Kidney (tissue), 22 donors: ENCODE measurements at places on chromosomes 5 and 9. TPM values are rescaled to one million over a fixed set of nuclear protein-coding genes. Genes with fewer than 3 reads are reported as not detected.

- peak; percentile 58 for DNase-seq
Measured at GRCh38 chr5:1524799-1525623, 1.3 kb upstream of the LPCAT1 start.

The ANKRD34B gene
- total RNA-seq = 1.5 TPM

The SLC34A1 gene
- total RNA-seq = 0.91 TPM

DNA sequence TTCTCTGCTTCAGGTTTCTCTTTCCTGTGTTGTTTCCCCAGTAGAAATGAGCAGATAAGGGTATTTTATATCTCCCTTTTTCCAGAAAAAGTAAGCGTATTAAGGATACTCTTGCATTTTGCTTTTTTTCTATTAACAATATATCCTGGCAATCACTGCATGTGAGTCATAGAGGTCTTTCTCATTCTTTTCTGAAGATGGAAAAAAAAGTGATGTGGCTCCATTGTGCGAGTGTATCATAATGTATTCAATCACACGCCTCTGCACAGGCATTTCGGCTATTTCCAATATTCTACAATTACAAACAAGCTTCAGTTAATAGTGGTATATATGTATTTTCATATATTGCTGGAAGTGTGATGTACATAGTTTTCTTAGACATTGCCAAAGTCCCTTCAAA is 155.9 kb downstream of the MED27 start:
- no peak for DNase-seq

DNA sequence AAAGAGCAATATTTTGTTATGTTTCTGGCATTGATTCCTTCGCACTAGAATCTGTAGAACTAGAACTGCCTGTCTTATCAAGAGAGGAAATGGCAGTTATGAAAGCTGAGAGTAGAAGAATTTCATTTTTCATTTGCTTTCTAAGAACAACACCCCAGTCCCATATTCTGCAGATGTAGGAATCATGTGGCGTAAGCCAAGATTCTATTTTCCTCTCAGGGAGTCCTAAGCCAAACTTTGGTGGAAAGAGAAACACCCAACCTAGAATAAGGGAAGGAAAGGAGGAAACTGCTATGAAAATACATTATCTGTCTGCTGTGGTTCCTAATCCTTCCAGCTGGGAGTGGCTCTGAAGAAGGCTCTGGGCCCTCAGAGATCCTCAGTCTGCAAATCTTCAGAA is 1176.9 kb upstream of the C9orf72 start:
- no peak for DNase-seq

DNA sequence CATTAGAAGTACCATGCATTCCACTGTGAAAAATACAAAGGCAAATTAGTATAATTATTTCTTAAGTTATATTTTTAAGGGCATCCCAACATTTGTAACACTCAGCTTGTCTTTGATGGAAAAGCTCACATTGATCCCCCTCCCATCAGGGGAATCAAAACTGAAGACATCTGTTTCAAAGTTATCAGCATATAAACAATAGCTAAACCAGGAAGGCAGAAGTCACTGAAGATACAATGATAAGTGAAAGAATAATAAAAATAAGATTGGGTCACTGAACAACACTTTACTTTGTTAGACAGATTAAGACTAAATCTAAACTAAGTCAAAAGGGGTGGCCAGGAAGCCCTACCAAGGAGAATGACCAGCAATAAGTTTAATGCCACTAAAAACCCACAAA is 801.9 kb upstream of the ACO1 start:
- DNase-seq = no peak

- DNase-seq = peak; percentile 95
Measured at GRCh38 chr9:35258660-35259474, 97.1 kb downstream of the UNC13B start.

GRCh38 chr9:114263853-114264510 is 58.9 kb upstream of the ORM1 start:
- DNase-seq = peak; percentile 46

The BNC2 gene
- 37.9 TPM for total RNA-seq

DNA sequence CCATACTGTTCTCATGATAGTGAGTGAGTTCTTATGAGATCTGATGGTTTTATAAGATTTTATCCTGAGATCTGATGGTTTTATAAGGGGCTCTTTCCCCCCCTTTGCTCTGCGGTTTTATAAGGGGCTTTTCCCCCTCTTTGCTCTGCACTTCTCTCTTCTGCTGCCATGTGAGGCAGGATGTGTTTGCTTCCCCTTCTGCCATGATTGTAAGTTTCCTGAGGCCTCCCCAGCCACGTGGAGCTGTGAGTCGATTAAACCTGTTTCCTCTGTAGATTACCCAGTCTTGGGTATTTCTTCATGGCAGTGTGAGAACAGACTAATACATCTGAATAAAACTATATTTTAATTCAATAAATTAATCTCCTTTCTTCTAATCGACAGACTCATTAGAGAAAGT is 64.9 kb upstream of the ZSWIM6 start:
- DNase-seq = no peak

The SPOCK1 gene
- 15.7 TPM for total RNA-seq

- DNase-seq = no peak
Measured at GRCh38 chr9:35909687-35910612, 660 bp downstream of the SPAAR start.

GRCh38 chr5:180353980-180354452 is 880 bp upstream of the GFPT2 start:
- DNase-seq = no peak

DNA sequence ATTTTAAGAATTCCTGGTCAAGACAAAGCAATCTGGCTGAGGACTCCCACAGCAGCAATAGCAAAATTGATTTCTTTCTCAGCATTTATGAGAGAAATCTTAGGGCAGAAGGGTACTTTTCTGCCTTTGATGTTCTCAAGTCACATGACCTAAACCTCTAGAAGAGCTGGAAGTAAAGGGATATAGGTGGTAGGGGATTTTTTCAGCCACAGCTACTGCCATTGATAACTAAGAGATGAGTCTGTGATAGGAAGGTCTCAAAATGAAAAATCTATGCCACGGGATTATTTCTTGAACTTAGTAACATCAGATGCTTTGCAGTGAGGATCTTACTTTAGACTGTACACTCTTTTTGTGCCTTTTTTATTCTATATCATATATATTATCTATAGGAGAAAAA is 35.6 kb downstream of the IL6ST start:
- no peak for DNase-seq

GRCh38 chr9:127123064-127123890 is 842 bp upstream of the ANGPTL2 start:
- no peak for DNase-seq

DNA sequence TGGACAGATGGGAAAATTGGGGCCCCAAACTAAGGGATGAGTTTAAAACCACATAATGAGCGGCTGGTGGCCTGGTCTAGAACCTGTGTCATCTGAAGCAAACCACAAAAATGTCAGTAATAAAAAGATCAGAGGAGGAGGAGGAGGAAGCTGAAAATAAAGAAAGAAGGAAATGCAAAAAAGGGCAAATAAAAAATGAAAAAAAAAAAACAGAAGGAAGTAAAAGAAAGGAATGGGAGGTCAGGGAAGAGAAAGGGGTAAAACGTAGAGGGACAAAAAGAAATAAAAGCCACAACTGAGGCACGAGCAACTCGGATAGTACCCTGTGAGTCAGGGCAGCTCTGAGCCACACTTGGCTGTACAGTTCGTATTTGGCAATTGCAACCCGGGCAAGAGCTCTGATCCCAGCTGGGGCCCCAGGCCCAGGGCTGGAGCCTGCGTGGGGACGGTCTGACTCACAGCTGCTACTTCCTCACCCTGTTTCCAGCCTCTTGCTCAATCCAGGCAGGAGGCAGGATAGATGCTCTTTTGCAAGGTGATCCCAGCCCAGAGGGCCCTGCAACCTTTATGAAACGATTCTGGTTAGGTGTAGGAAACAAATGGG is 137.9 kb upstream of the TRIM32 start:
- no peak for DNase-seq

- DNase-seq = no peak
Measured at GRCh38 chr5:117892360-117892759, 1096.0 kb downstream of the DTWD2 start.

The ARHGEF39 gene
- total RNA-seq = 0.72 TPM

GRCh38 chr5:90153031-90153430 is 256.5 kb downstream of the CETN3 start:
- DNase-seq = no peak

DNA sequence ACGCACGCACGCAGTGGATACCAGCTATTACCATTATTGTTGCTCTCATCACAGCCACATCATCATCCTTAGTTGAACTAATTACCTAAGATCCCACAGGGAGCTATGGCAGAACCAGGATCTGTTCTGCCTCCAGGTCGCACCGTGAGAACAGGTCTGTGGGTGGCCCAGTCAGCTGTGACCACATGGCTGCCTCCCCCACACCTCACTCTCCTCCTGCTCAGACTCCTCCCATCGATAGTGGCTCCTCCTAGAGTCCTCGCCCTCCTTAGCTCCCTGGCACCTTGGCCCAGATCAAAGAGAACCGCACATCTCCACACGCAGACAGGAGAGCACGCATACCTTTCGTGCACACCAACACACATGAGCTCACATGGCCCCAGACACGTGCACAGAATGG is 32.4 kb upstream of the RPL26L1 start:
- peak; percentile 90 for DNase-seq

GRCh38 chr5:90558344-90559192 is at the start of gene ADGRV1:
Gene ADGRV1 (plus strand): TSS chr5:90558797. CDS start chr5:90558896, 99 bp downstream.
- peak; percentile 92 for DNase-seq

DNA sequence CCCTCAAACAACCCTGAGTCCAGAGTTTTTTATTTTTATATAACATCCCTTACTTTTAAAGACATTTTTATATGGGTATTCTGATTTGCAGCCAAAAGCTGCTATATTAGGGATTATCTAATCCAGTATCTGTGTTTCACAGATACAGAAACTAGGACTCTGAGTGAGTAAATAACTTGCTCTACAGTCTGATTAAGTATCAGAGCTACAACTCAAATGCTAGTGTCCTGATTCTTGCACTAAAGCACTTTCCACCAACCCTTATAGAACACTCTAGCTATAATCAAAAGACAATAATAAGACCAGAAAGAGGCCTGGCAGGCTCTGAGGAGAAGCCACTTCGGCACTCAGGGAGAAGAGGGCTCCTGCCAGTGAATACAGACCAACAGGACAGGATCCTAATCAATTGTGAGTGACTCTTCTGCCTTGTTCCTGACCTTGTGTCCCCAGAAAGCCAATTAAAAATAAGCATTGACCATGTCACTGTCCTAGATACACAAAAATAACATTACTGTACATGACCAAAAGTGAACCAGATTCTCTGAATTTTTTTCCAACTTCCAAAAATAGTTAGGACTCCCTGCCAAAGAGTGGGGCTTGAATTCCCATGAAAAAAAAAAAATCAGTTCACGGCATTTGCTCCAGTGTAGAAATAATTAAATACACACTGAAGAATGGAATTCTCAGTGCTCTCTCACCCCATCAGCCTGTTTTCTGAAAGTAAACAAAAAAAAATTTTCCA is 63.6 kb upstream of the MAP3K1 start:
- DNase-seq = no peak

DNA sequence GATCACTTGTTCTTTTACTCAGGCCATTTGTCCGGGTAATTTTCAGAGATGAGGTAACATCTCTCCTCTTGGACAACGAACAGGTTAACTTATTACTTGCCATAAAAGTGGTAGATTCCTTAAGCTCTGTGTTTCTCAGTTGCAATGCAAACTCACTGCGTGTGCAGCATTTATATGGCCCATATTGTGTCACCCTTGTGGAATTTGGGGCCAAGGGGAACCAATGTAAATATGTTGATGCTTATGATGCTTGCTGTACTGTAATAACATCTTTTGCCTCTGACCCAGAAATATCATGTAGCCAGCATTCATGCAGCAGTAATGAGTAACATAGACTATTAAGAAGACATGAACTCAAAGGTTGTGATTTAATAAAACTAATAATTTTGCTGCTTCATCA is 175.8 kb downstream of the ADAMTS6 start:
- no peak for DNase-seq

The C9orf50 gene
- total RNA-seq = 1.1 TPM

The ARL14EPL gene
- total RNA-seq = not detected

The LURAP1L gene
- total RNA-seq = 11.1 TPM

- DNase-seq = no peak
Measured at GRCh38 chr5:58810086-58810485, 227.2 kb downstream of the RAB3C start.

The WNK2 gene
- total RNA-seq = 4.8 TPM

DNA sequence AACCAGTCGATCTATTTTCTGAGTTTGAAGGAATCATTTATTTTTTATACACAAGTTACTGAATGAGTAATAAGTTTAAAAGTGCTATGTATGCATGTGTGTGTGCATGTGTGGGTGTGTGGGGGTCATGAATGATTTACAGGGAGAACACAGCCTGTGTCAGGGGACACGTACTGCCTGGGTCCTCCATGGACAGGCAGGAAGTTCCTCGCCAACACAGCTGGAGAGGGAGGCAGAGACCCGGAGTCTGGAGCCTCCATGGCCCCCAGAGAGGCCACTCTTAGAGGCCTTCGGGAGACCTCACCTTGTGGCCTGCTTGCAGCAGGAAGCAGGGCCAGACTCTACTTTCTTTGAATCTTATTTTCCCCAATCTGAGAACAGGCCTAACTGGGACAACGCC is 144.7 kb downstream of the GABBR2 start:
- no peak for DNase-seq

DNA sequence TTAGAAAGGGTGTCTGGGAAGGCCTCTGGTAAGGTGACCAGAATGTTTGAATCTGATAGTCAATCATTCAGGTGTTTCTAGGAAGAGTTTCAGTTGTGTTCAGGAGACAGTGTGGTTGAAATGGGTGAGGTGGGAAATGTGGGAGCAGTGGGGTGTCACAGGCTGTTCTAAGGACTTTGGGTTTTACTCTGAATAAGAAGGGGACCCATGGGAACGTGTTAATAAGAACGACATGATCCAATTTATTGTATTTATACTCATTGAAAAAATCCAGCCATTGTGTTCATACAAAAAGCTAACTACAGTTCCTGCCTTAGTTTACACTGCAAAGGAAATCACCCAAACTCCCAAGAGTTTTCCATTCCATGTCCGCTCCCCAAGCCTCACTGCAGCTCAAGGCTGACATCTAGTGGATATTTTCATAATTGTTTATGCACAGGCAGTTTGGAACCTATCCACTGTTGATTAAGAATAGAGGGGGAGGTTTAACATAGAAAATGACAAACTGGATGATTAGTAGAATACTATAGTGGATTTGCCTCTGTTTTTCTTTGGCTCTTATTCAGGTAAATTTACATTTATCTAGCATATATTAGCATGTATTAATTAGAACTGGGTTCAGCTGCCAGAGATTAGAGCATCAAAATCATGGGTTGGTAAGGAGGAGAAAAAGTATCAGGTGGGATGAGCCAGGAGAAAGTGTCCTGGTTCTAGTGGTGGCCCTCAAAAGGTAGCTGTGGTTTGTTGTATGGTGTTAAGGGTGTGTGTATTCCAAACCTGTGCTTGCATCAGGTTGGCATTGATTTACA is 17.7 kb downstream of the CAVIN4 start:
- no peak for DNase-seq

DNA sequence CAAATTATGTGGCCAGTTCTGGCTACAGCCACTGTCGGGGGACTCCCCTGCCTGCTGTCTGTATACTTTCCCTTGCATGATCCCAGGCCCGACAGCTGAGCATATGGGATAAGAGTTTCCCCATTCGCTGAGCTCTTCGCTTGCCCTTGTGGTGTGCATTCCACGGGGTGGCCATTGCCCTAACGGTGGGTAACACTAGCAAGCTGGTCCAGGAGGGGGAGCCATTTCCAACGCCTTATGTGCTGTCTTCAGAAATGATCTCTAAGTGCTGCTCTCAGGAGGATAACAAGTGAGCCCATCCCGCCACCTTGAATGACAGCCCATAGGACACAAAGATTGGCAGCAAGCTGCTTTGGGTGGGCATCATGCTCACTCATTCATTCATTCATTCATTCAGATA is 190.9 kb downstream of the FSTL4 start:
- peak; percentile 39 for DNase-seq

- DNase-seq = peak; percentile 75
Measured at GRCh38 chr5:141681695-141682641, at the start of gene ARAP3. Gene ARAP3 (minus strand): TSS chr5:141682230. CDS start chr5:141680486, 1,744 bp downstream.
